ENCODE measurements at places on chromosomes 11 and 22. TPM values are rescaled to one million over a fixed set of nuclear protein-coding genes. Genes with fewer than 3 reads are reported as not detected.

HOATZ gene
- total RNA-seq, result not detected

LAMTOR1 gene
- 145 TPM for total RNA-seq

A4GALT gene
- 19.4 TPM for total RNA-seq

BBOX1 gene
- 0.39 TPM for total RNA-seq

MAPK8IP1 gene
- 6.1 TPM for total RNA-seq

CASP1 gene
- total RNA-seq, result 0.52 TPM

MISFA gene
- total RNA-seq, result 2.2 TPM

XKR3 gene
- total RNA-seq, result not detected

PRR33 gene
- total RNA-seq, result not detected
